Activated CD8-positive, alpha-beta memory T cell treated with anti-CD3 and anti-CD28 coated beads, Interleukin-2, amount 50 U/mL, for 4 hours (primary cell): ENCODE measurements at places on chromosomes 4 and X.

GRCh38 chr4:172707622-172708021 lies 461.0 kb upstream of the GALNT7 start:
- DNase-seq, result no peak

DNA sequence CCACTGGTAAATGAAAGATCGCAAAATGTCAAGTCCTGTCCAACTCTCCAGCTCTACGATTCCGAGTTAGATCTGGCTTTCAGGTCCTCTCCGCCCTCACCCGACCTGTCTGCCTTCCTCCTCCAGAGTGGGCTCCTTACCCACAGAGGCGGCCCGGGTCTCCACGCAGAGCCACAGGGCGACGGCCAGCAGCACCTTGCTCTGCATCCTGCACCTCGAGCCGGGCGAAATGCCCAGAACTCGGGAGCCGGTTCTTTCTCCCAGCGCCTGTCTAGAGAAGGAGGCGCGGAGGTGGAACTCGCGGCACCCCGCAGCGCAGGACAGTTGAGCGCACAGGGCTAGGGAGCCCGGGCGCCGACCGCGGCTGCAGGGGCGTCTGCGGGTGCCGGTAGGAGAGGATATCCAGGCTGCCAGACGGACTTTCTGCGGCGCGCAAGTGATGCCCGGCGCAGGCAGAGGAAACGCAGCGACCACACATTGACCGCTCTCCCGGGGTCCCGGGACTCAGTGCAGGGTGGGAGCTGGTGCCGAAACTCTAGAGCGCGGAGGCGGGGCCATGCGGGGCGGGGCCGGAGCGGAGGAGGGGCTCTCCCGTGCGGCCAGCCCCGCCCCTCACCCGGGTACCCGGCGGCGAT lies at the start of gene KDR:
Gene KDR (minus strand): TSS at position 509 of the 635 bp plus-strand sequence. CDS start 302 bp downstream, at position 207.
- DNase-seq, result no peak

DNA sequence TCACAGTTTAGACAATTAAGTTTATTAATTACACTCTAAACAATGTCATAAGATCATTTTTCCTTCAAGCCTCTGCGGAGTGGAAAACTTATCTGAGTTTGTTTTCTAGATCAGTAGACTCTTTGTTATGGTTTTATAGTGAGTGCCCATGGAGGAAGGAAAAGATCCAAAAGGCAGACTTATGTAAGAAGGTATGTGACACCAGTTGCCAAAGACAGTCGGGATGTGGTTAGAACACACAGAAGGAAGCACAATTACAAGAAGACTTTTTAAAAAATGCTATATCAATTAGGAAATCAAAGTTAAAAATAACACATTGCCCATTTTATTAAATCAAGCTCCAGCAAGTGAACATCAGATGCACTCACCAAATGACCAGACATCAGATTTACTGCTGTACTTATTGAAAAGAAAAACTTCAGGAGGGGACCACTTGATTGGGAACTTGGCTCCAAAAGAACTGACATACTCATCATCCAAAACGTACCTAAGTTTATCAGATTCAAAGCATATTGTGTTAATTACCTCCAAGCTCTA lies 57.1 kb downstream of the NIPAL1 start:
- no peak for DNase-seq

GRCh38 chrX:153468008-153468580 lies 2.3 kb downstream of the HAUS7 start:
- no peak for DNase-seq

DNA sequence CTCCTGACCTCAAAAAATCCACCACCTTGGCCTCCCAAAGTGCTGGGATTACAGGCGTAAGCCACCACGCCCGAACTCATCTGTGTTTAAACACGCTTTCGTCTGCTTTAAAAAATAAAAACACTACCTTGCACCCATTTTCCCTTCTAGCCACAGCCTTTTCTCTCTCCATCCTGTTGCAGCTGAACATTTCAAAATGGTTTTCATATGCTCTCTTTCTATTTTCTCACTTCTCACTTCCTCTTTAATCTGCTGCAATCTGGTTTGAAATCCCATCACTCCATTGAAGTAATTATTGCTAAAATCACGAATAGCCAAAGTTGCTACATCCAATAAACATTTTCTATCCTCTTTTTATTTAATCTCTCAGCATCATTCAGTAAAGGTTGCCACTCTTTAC lies 70.0 kb downstream of the DCHS2 start:
- no peak for DNase-seq

DNA sequence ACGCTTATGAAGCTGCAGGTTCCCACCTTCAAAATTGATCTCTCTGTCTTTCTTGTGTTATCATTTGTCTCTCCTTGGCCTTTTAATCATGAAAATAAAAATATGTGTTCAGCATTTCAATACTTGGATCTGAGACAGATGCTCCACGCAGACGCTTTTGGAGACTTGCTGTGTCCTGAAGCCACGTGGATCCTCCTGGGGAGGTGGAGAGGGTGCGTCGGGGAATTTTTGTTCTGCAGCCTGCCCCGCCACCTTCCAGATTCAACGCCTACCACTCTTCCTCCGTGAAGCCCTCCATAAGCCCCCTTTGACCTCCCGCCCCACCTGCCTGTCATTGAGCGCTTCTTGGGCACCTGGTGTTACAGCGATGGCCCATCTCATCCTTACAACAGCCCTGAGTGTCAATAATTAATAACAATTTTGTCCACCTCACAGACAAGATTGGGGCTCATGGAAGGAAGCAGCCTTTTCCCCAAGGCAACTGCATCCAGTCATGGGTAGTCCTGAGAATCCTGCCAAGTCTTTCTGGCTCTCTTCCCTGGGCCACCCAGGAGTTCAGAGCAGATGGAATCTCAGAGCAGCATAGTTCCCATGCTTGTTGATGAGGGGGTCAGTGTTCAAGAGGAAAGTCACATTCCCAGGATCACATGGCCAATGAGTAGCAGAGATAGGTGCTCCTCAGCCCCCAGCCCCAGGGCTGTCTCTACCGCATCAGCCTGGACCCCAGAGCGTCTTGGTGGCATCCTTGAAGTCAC lies 172.6 kb upstream of the PSAPL1 start:
- DNase-seq, result no peak

GRCh38 chr4:88215351-88215750 lies 56.9 kb upstream of the ABCG2 start:
- no peak for DNase-seq

- DNase-seq, result no peak
Observed at GRCh38 chrX:137858106-137858505, 292.2 kb downstream of the ZIC3 start.

DNA sequence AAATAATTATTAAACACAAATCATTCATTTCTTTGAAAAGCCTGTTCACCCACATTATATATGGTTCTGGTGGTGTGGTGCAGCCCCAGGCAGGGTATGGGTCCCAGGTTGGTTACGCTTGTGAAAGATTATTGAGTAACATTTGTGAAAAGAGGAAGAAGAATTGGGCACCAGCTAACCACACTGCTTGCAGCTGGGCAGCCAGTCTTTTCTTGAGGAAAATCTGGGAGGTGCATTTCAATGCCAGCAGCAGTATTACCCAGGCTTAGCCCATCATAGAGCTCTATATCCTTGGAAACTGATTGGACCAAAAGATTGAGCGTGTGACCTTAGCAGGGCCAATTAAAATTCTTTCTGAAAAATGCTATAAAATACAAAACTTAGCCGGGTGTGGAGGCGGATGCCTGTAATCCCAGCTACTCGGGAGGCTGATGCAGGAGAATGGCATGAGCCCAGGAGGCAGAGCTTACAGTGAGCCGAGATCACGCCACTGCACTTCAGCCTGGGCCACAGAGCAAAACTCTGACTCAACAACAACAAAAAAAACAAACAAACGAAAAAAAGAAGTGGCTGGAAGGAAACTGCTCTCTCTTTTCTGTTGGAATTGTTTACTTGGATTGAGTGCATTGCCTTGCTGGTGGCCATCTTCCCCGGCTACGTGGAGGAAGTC lies 9.7 kb upstream of the PLAC8 start:
- DNase-seq, result no peak

DNA sequence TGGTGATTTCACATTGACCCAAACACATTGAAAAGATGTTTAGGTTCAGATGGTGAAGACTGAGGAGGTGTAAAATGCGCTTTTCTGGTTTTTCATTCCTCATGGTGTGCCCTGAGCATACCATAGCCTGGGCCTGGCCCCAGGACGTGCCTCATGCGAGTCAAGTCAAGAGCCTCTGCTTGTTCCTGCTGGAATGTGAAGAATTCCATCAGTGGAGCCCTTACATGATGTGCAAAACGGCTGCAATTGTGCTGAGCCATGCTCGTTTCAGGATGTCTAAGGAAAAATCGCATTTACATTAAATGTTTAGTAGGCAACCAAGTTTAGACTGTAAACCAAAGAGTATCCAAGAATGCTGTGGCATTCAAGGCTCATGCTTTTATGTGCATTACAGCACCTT lies 34.9 kb downstream of the GYG2 start:
- DNase-seq, result no peak

DNA sequence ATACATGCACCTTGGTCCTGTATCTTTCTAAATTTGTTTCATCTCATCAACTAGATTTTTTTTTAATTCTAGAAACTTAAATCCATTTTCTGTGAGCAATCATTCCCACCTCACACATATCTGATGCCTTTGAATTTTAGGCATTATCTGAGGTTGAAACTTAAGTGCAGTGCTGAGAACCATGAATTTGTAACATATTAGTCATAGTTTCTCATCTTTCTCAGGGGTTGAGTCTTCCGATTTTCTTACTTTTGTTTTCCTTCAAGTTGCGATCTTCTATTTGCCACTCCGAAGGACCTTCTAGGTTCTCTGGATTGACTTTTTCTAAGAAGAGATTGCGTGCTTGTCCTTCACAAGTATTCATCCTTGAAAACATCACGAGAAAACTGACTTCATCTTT lies 3.7 kb upstream of the NR0B1 start:
- no peak for DNase-seq

GRCh38 chr4:7968262-7968896 lies 28.7 kb upstream of the AFAP1 start:
- DNase-seq, result no peak

DNA sequence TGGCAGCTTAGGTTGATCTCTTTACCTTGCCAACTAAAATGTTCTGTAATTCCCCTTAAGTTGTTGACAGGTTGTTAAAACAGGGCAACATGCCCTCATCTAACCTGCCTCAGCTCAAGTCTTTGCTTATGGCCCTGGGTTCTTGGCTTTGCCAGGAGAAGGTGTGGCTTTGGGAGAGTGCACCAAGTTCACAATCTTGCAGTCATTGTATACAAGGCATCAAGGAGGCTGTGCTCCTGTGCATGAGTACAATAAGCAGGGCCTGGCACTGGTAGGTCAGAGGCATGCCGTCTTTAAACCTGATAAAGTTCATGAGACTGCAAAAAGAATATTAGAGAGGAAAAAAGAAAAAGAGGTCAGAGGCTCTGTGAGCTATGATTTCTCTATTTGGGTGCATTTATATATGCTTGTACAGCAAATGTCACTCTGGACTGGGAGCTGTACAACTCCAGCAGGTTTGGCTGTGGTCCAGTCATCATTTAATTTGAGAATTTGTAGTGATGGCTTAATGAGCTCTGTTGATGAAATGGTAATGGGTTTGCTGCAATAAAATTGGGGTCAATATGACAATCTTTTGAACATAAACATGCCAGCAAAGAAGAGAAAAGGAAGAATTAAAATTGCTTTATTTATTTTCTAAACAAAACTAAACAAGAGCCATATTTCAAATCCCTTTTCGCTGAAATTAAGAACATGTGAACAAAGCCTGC lies 30.3 kb downstream of the AREG start:
- no peak for DNase-seq

GRCh38 chr4:16072168-16072567 lies 11.7 kb downstream of the PROM1 start:
- no peak for DNase-seq

DNA sequence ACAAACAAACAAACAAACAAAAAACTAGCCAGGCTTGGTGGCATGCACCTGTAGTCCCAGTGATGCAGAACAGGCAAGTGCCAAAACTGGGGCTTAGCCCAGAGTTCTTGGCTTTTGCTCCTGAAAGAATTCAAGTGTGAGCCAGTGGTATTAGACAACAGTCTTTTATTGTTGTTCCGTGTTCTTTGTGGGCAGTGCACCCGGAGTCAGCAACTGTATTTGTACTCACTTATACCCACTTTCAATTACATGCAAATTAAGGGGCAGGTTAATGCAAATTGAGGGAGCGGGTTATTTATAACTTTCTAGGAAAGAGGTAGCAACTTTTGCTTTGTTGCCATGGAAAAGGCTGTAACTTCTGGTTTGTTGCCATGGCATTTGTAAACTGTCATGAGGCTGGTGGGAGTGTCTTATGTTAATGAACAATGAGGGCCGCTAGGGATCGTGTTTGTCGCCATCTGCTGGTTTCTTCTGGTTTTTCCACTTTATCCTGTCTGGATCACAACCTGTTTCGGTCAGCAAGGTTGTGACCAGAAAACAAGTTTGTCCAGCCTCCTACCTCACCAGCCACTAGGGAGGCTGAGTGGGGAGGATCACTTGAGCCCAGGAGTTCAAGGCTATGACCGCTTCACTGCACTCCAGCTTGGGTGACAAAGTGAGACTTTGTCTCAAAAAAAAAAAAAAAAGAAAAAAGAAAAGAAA lies 88.8 kb upstream of the ESX1 start:
- no peak for DNase-seq
